ENCODE measurements at places on chromosomes 6 and 20. TPM values are rescaled to one million over a fixed set of nuclear protein-coding genes. Genes with fewer than 3 reads are reported as not detected.

Gene PACRG
- 10.6 TPM for total RNA-seq

Gene RBM24
- total RNA-seq, result 56.3 TPM

Gene RAB32
- 18.5 TPM for total RNA-seq

Gene SNX21
- 86.1 TPM for total RNA-seq

Gene BHLHE23
- total RNA-seq, result 4.7 TPM

Gene SMOC2
- total RNA-seq, result 56.6 TPM

Gene RFX6
- total RNA-seq, result not detected

Gene TAP2
- total RNA-seq, result 6.2 TPM

Gene TCP11
- total RNA-seq, result 0.99 TPM

Gene CPNE5
- 10.8 TPM for total RNA-seq

Gene MAVS
- total RNA-seq, result 18.5 TPM

Gene MACROD2
- total RNA-seq, result 65.6 TPM

Gene PTGIS
- total RNA-seq, result 17.7 TPM

Gene DCDC2
- total RNA-seq, result 5.9 TPM

Gene LRP11
- 39.4 TPM for total RNA-seq

Gene ADAM33
- 42.6 TPM for total RNA-seq

Gene HLA-F
- total RNA-seq, result 24.5 TPM

Gene SLPI
- total RNA-seq, result 61.1 TPM

Gene SNAP25
- total RNA-seq, result 162 TPM

Gene SLC32A1
- total RNA-seq, result 8.2 TPM

Gene SLC22A16
- total RNA-seq, result 0.82 TPM

Gene ZFP57
- not detected for total RNA-seq

Gene FHL5
- total RNA-seq, result 0.60 TPM

Gene PSMB8
- total RNA-seq, result 10.6 TPM

Gene MCCD1
- total RNA-seq, result not detected

Gene FRMD1
- total RNA-seq, result not detected

Gene OVOL2
- total RNA-seq, result 1.1 TPM

Gene TRIM31
- not detected for total RNA-seq

Gene ARMC12
- 0.38 TPM for total RNA-seq

Gene KCNK5
- 2.4 TPM for total RNA-seq

Gene CCM2L
- total RNA-seq, result 4.8 TPM

Gene GJA10
- 2.5 TPM for total RNA-seq

Gene ADTRP
- 13.3 TPM for total RNA-seq

Gene ZBTB46
- total RNA-seq, result 12.1 TPM

Gene FLRT3
- 32.1 TPM for total RNA-seq

Gene BTBD9
- 43.9 TPM for total RNA-seq

Gene LHFPL5
- 0.27 TPM for total RNA-seq

Gene BEND6
- 5.8 TPM for total RNA-seq

Gene KIAA0408
- 41.1 TPM for total RNA-seq

Gene CARMIL1
- 33.8 TPM for total RNA-seq

Gene OTOR
- not detected for total RNA-seq

Gene LRRN4
- not detected for total RNA-seq

Gene NNAT
- total RNA-seq, result 237 TPM

Gene WFDC5
- total RNA-seq, result not detected

Gene PPP1R3G
- 2.8 TPM for total RNA-seq

Gene PRSS35
- total RNA-seq, result 153 TPM

Gene RRAGD
- 33.8 TPM for total RNA-seq

All from camera-type eye (tissue), 1 donor.